ENCODE measurements at places on chromosomes 4 and X. TPM values are rescaled to one million over a fixed set of nuclear protein-coding genes. Genes with fewer than 3 reads are reported as not detected.

Gene FLNA
- 995 TPM for total RNA-seq

DNA sequence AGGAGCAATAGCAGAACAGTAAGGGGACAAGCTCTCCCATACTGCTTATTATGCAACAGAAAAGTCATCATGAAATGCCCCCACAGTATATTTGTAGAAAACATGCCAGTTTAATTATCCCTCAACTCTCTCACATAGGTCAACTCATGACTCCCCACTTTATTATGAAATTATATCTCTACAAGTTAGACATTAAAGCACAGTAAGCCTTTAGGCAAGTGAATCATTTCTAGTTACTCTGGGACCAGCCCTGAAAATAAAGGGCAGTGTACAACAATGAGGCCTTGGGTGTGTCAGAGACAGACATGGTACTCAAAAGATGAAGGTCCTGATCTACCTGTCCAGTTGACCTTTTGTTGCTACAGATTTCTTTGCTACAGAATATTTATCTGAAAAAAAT, 191.9 kb downstream of the FBXW7 start:
- DNase-seq, result no peak
- peaks cover 18% of the 10 kb centered on the region for H3K36me3 ChIP-seq
- H3K4me1 ChIP-seq, result no peaks in the 10 kb centered on the region
- H3K27ac ChIP-seq, result no peak overlapping the region
- H3K4me3 ChIP-seq, result no peak overlapping the region

GRCh38 chr4:54226404-54227255, 2.5 kb upstream of the PDGFRA start:
- H3K4me1 ChIP-seq, result no peaks in the 10 kb centered on the region
- H3K4me3 ChIP-seq, result peak overlapping the region; percentile 69
- no peaks in the 10 kb centered on the region for H3K27me3 ChIP-seq
- DNase-seq, result peak; percentile 73
- H3K36me3 ChIP-seq, result no peaks in the 10 kb centered on the region

DNA sequence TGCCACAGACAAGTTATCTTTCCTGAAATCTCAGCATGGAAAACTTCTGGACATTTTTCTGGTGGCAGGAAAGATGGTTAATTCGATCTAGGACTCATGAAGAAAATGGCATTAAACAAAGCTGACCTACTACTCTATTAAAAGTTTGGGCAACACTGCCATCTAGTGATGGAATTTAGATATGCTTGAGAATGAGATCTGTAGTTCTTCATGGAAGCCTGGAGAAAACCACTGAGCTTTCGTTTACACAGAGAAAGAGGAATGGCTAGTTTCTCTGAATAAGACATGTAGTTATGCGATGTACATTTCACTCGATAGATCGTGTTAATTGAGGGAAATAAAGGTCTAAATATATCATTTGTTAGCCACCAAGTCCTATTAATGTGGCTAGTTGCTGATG, 51.7 kb upstream of the CHRDL1 start:
- no peaks in the 10 kb centered on the region for H3K27me3 ChIP-seq
- no peak for DNase-seq
- no peak overlapping the region for H3K4me3 ChIP-seq
- no peaks in the 10 kb centered on the region for H3K4me1 ChIP-seq

Gene BRS3
- not detected for total RNA-seq

Gene TLR1
- total RNA-seq, result 15.7 TPM

DNA sequence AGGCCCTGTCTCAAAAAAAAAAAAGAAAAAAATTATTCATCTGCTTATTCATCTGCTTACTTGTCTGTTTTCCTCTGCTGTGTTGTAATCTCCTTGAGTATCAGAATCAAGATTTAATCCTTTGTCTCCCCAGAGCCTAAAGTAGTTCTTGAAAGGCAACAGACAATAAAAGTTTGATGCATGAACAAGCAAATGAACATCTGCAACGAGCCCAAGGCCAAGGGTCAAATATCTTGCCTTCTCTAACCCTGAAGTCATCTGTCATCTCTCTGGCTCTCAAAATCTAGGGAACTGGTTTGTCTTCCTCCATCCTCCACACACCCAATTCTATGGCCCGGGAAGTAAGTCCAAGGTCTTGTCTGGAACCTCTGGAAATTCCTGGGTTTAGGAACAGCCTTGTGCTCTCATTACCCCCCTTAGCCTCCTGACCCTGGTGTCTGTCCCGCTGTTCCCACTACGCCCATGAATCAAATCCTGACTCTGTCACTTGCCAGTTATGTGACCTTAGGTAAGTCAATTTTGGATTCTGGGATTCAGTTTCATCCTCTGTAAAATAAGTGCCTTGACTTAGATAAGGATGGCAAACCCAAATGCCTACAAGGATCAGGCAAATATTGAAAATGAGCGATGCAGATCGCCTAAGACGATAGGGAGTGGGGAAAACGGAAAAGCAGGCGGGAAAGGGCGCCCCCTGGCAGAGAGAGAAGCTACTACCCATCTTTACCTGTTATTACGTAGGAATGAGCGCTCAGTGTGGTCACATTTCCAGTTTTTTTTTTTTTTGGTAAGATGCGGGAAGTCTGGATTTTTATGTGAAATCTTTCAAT, 102.7 kb upstream of the DHX15 start:
- H3K4me3 ChIP-seq, result no peak overlapping the region
- DNase-seq, result peak; percentile 36
- no peaks in the 10 kb centered on the region for H3K36me3 ChIP-seq
- peak overlapping the region; percentile 56 for H3K27ac ChIP-seq

DNA sequence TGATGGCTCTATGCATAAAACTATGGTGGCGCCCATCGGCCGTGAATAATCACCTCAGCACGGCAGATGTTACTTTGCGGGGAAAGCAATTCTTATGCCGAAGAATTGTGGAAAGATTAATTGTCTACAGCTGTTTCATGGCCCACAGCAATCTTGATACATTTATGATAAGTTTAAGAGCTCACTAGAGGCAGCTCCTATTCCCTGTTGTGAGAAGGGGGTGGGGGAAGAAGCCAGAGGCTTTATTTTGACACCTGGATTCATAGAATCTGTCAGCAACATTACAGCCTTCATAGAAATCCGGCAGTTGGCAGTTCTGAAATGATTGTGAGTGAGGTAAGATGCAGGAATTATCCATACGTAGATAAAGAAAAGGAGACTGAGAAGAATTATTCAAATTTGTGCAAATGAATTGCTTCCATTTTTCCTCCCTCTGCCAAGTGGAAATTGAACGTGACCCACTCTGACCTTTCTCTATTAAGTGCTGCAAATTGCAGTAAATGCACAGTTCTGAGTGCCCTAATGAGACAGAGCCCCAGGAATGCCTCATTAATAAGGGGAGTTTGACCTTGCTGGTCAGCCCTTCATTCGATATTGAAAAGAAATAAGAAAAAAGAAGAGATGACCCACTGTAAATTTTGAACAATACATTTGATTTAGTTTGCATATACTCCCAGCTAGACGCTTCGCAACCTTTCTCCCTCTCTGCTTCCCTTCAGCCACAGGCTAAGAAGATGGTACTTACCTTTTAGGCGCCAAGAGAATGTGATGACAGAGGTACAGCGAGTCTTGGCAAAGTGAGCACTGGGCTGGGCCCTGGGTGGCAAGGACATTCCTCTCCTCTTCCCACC, 188.8 kb downstream of the GPAT3 start:
- DNase-seq, result no peak
- H3K4me3 ChIP-seq, result no peak overlapping the region

GRCh38 chr4:45554423-45554822, 569.4 kb downstream of the GABRG1 start:
- H3K4me1 ChIP-seq, result no peaks in the 10 kb centered on the region
- no peaks in the 10 kb centered on the region for H3K27me3 ChIP-seq
- H3K36me3 ChIP-seq, result no peaks in the 10 kb centered on the region
- H3K4me3 ChIP-seq, result no peak overlapping the region
- H3K27ac ChIP-seq, result no peak overlapping the region
- DNase-seq, result no peak

Gene CSAG3
- total RNA-seq, result not detected

GRCh38 chrX:103099691-103100090, 6.7 kb upstream of the NXF3 start:
- no peak overlapping the region for H3K4me3 ChIP-seq
- no peak for DNase-seq
- H3K36me3 ChIP-seq, result no peaks in the 10 kb centered on the region

Gene POF1B
- total RNA-seq, result 0.63 TPM

Data from tibial nerve (tissue), 4 donors.